Fibroblast of villous mesenchyme (primary cell): ENCODE measurements at places on chromosomes 1 and 21. TPM values are rescaled to one million over a fixed set of nuclear protein-coding genes. Genes with fewer than 3 reads are reported as not detected.

GJB3 gene
- total RNA-seq, result not detected in 2 replicates

CELA3A gene
- not detected in 2 replicates for total RNA-seq

DIO1 gene
- not detected in 2 replicates for total RNA-seq

IL22RA1 gene
- total RNA-seq, result not detected in 2 replicates

FBLIM1 gene
- total RNA-seq, result 188 and 255 TPM in 2 replicates

RHOU gene
- 2.2 and 2.9 TPM in 2 replicates for total RNA-seq

UBE2U gene
- not detected in 2 replicates for total RNA-seq

CFHR4 gene
- not detected in 2 replicates for total RNA-seq

ANXA9 gene
- total RNA-seq, result 0.32 and 0.86 TPM in 2 replicates
